ENCODE measurements at places on chromosomes 5 and 9.
A peak's percentile ranks its signal among the peaks of the same experiment; 100 is the strongest.

- no peak for DNase-seq
These were observed 216.6 kb downstream of the SLC12A2 start for GRCh38 chr5:128300181-128300580.

DNA sequence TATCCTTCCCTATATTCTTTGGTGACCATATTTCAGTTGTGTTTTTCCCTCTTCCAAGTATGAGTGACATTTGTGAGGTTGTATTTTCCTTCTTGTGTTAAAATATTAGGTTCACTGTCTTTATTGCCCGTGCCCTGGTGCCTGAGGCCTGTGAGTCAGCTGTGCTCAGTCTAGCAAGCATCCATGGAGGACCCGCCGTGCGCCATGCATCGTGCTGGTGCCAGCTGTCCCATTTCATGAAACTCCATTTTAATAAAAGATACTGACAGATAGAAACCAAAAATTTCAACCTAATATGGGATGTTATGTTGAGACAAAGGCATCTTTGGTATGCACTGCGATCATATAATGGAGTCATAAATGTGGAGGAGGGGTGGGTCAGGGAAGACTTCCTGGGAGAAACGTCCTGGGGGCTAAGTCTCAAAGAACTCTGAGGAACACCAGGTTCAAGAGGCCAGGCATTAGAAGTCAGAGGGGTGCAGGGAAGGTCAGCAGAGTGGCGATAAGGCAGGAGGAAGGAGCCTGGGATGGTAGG, 34.0 kb upstream of the FGF1 start:
- DNase-seq = no peak

GRCh38 chr9:110058304-110058953, 149.5 kb downstream of the C9orf152 start:
- DNase-seq = no peak

DNA sequence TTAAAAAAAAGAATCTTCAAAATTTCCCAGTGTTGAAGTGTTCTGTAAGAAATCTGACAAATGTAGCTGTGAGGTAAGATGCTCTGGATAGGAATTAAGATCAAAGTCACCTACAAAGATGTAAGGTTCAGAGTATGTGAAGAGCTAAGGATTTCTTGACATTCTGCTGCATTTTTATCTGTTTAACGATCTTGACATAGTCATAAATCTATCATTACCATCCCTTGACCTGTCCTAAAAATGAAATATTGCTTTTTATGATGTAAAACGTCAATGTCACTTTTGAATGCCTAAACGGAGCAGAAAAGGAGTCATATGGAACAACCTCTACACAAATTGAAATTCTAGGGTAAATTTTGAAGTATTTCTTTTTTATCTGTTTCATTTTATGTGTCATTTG, 939.3 kb downstream of the CDH18 start:
- DNase-seq = no peak

GRCh38 chr5:60520451-60521227, 179.3 kb downstream of the DEPDC1B start:
- no peak for DNase-seq

GRCh38 chr9:129290606-129291005, 112.5 kb upstream of the IER5L start:
- DNase-seq = peak; percentile 6

DNA sequence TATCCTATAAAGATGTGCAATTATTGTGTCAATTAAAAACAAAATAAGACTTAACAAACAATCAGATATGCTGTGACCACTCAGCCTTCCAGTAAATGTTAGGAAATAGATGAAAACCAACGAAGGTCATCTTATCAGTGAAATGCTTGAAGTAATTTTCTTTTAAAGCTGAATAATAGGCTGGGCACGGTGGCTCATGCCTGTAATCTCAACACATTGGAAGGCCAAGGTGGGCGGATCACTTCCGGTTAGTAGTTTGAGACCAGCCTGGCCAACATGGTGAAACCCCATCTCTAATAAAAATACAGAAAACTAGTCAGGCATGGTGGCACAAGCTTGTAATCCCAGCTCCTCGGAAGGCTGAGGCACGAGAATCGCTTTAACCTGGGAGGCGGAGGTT, 31.2 kb downstream of the NLN start:
- no peak for DNase-seq

- DNase-seq = no peak
These were observed 7.0 kb upstream of the UGT3A2 start for GRCh38 chr5:36073595-36074216.

- DNase-seq = no peak
These were observed 6.2 kb upstream of the TAF11L13 start for GRCh38 chr5:17625686-17626085.

DNA sequence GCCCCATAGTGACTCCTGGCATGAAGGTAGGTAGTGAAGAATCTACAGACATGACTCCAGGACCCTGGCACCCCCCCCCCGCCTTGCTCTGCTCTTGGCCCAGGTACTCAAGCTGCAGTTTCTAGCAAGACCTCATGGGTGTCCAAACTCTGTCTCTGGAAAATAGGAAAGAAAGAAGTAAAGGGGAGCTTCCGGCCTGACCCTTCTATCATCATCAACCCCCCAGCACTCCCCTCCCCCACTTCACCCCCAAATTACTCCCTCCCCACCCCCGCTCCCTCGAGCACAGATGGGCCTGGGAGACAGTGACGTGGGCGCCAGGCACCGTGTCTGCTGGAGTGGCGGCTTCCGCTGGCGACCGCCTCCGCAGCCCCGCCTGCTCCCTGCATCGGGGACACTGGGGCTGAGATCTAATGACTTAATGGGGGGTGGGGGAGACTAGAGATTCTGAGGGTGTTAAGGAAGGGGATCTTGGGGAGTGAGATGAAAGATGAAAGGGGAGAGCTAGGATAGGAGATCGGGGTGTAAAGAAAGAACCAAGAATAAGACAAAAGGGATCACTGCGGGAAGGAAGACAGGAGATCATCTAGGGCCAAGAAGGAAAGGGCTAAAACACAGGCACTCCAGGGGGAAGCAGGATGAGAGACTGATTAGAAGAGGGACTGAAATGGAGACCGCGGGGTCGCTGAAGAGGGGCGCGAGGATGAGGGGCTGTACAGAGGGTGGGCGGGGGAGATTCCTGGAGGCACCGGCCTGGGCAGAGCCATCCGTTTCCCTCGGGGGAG, 1.1 kb upstream of the DNAJB5 start:
- no peak for DNase-seq

GRCh38 chr5:66223637-66224036, 79.5 kb downstream of the SREK1 start:
- no peak for DNase-seq

- no peak for DNase-seq
These were observed 103.3 kb downstream of the CD180 start for GRCh38 chr5:67093279-67093678.

- no peak for DNase-seq
These were observed 116.0 kb upstream of the HMHB1 start for GRCh38 chr5:143695941-143696340.

DNA sequence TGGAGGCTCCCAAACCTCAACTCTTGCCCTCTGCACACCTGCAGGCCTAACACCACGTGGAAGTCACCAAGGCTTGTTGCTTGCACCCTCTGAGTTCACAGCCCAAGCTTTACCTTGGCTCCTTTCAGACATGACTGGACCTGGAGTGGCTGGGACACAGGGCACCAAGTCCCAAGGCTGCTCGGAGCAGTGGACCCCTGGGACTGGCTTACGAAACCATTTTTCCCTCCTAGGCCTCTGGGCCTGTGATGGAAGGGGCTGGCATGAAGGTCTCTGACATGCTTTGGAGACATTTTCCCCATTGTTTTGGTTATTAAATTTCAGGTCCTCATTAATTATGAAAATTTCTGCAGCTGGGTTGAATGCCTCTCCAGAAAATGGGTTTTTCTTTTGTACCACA, 994.4 kb upstream of the NUDT12 start:
- no peak for DNase-seq

- DNase-seq = no peak
These were observed 62.6 kb downstream of the PUM3 start for GRCh38 chr9:2781336-2781735.
